Activated T-helper 1 cell treated with anti-CD3 and anti-CD28 coated beads, Interleukin-2, amount 50 U/mL, for 16 hours (primary cell): ENCODE measurements at places on chromosomes 13 and 19.

- no peak for DNase-seq
These were observed 194.0 kb downstream of the SHISA2 start for GRCh38 chr13:25857830-25858229.

GRCh38 chr19:29308977-29309590 is 96.1 kb upstream of the UQCRFS1 start:
- DNase-seq: no peak

DNA sequence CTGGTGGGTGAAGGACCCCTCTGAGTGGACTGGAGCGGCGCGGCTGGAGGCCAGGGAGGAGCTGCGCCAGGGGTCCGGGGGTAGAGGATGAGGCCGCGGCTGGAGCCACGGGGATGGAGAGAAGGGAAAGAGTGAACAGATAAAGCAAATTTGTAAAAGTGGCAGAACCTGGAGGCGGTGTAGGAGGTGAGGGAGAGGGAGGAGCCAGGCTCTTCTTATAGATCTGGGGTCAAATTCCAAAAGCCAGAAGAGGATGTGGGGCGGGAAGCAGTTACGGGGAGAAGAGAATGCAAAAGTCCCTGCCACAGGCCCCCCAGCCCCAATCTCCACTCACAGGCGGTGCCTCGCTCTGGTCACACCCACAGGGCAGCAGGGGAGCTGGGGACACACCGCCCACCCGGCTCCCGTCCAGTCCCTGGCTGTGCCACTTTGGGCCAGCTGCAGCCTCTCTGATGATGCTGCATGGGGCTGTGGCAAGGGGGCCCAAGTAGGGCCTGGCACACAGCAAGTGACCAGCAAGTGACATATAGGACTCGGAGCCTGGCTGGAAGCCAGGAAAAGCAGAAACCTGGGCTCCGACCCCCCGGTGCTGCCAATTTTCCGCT is 11.1 kb downstream of the LRRC4B start:
- no peak for DNase-seq

DNA sequence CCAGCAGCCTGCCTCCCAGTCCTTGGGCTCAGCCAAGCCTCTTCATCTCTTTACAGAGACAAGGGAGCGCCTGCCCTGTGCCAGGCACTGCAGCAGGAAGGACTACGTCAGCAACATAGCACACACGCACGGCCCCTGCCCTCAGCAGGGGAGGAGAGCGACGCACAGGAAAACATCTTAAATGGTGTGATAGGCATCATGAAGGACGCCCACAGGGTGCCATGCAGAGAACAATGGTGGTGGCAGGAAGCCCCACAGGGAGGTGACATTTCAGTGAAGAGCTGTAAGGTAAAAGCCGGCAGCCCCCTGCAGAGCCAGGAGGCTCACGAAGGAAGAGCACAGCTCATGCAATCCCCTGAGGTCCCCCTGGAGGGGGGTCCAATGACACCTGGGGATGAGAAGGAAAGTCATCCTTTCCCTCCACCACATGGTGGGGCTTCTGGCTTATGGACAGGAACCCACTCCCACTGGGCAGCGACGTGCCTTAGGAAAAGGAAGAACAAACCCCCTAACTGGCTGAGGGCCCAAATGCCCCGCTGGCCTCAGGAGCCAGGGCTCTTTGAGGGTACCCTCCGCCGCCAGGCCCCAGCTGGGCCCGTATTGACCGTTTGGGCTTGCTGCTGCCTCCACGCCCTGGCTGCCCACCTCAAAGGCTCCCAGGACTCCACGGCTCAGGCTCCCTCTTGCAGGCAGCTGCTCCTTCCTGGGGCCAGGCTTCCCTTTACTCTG is 37.3 kb upstream of the C13orf42 start:
- no peak for DNase-seq

DNA sequence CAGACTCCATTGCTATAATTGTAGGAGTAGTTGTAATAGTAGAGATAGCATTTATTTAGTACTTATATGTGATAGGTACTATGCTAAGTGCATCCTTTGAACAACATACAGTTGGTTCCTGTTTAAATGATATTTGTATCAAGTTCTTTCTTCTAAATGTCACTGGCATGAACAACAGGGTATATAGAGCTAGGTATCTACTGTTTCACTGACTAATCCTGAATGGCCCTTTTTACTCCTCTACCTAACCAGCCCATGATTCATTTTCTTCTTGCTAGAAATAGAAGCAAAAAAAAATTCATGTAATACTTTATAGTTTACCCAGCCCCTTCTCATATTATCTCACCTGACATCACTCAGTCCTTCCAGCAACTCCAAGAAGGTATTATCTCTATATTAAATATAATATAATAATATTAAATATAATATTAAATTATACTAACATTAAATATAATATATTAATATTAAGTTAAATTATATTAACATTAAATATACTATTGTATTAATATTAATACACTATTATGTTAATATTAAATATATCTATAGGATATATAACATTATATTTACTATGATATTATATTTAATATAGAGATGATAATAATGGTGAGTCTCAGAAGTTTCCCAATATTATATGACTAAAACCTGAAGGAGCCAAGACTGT is 74.2 kb downstream of the FRY start:
- no peak for DNase-seq

DNA sequence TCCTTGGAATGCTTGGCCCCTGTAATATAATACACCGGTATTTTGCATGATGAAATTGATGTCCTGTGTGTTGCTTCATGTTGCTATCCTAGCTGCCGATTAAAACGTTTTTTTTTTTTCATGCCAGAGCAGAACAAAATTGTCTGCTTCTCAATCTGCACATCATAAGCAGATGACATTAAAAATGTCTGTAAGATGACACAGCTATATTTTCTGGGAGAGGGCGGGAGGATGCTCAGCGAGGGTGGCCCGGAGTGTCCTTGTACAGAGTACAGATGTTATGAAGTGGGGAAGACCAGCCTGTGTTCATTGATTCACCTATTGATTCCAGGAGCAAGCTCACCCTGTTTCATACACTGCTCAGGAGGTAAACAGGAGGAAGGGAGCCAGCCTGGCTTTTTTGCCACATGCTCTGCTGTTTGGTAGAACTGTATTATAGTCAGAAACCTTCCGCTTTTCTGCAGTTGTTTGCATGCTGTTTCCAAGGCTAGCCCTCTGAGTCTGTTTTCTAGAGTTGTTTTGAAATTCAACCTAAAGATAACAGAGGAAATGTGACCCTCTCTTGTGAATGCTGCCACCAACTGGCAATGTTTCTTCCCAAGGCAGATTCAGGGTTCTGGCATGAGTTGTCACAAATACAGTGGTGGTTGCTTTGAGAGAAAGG is 4.7 kb upstream of the IRS2 start:
- no peak for DNase-seq

DNA sequence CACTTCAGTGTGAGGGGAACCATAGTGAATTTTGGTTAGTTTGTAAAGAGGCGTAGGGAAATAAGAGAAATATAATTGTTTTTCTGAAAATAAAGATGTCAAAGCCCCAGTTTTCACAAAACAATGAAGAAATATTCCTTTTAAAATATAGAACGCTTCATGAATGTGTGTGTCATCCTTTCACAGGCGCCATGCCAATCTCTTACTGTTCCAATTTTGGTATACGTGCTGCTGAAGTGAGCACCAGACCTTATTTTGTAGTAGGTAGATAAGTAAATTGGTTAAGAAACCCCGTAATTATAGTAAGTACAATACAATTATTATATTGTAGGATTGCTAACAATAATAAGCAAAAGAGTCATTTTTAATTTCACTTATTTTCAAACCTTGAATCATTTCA is 43.3 kb downstream of the NAA16 start:
- no peak for DNase-seq

- DNase-seq: no peak
These were observed 13.6 kb downstream of the LCP1 start for GRCh38 chr13:46168341-46168740.

DNA sequence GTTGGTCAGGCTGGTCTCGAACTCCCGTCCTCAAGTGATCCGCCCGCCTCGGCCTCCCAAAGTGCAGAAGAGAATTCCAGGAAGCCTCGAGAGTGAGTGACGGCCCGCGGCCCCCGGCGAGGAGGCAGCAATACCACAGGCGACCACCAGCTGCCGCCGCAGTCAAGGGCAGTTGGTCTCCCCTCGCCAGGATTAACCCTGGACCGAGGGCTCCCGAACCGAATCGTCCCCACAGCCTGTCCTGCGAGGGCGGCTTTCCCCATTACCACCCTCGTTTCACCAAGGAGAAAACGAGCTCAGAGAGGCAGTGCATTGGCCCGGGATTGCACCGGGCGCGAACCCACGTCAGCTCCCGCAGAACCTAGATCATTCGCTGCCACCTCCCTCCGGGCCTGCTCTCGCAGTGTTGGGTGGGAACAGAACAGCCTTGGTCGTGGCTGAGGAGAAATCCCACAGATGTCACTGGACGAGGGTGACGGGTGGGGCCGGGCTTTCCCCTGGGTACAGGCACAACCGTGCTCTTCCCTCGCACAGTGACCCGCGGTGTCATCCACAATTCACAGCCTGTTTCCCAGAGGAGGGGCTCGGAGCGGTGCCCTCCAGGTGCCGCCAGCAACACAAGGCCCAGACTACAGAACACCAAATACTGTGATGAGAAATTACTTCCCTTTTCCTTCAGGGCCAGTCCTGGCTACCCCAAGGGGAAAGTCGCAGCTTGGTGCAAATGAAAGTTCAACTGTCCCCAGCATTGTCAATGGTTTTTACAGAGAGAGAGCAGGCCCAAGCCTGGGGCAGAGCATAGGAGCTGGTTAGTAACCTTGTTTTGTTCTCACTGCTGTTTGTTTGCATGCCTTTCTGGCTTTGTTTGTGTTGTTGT is 24.8 kb downstream of the C2CD4C start:
- no peak for DNase-seq

GRCh38 chr19:33804021-33804799 is 7.5 kb downstream of the KCTD15 start:
- DNase-seq: no peak

DNA sequence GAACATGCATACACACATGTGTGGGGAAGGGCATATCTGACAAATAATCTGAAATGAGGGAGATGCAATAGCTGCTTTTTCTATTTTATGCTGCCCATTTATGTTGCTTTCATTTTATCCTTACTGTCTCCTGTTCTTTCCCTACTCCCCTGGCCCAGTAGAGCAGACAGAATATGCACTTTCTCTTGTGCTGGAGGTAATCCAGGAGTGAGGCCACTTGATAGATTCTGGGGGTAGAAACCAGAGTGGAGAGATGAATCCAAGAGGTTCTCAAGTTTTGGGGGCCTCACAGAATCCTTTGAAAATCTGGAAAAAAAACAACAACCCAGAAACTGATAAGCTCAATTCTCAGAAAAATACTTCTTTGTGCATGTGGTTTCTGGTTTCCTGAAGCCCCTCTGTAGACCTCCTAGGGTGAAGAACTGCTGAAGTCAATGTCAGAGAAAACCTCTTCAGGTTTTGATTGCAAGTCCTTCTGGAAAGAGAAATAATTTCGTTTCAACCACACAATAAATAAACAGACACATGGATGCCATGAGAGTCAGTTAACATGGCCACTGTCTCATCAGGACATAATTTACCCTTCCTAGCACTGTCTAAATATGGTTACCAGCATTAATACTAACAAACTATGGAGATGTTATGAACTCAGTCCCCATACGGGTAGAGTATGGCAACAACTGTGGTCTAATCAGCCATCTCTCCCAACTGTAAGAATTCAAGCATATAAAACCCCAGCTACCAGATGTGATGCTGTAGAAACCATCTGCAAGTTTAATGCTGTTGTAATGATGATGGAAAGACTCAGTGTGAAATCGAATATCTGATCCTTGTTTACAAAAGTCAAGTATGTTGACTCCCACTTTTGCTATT is 355.6 kb downstream of the SLC7A1 start:
- no peak for DNase-seq

DNA sequence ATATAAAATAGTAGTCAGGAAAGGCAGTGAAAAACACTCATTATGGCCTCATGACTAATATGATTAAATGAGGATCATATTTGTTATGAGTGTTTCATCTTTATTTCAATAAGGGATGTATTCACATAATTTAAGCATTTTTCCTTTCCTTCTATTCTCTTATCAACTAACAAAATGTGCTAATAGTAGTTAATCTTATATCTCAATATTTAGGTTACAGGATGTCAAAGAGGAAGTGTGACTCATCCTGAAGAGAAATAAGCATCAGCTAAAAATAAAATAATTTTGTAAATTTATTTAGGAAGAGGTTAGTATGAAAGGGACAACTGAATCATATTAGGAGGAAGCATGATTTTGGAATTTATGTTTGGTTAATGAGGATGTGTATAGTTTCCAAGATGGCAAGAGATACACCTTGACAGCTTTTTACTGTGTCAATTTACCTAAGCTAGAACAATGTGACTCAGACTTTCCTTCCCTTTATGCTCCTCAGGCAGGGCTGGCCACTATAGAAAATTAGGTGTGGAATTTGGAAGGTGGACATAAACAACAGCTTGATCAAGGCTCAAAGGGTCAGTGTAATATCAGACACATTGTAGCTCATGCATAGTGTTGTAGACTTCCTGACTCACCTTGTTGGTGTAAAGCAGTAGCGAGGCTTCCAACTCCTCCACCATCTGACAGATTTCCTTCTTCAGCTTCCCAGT is 172.7 kb downstream of the SLITRK1 start:
- no peak for DNase-seq

DNA sequence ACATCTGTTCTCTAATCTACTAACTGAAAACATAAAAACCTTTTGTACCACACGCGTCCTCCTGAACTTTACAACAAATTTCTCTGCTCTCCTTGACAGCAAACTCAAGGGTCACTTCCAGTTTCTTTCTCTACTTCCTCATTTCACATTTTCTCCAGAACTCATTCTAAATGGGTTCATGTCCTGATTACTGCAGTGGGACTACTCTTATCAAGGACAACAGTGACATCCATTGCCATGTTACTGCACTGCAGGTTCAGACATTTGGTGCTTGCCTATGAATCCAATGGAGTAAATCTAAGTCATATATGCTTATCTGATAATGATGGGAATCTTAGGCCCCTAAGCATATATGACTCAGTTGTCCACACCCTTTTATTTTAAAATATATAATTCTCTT is 35.3 kb downstream of the FPR3 start:
- DNase-seq: no peak

DNA sequence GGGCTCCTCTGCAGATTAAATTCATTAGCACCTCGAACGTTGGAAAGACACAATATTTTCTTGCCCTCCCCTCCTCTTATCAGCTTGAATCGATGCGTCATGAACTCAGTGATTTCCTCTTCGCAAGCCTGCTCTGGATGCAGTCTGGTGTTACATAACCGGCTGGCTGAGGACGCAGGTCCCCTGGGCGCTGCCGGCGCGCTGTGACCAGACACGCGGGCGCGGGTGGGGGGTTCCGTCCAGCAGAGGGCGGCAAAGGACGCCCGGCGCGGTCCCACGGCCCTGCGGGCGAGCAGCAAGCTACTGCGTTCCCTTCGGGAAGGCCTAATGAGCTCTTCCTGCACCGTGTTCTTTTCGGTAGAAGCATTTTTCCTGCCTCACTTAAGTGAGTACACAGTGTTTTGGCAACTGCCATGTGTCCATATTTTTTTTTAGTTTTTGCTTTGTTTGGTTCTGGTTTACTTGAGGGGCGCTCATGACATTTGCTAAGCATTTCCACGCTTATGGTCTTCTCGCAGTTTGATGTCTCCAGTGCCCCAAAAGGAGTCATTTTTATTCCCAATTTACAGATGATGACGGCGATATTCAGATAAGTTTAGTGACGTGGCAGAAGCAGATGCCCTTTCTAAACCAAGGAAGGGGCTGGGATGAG is 112.2 kb upstream of the MBNL2 start:
- peak; percentile 70 for DNase-seq
